ENCODE measurements at places on chromosomes 2 and 18.
A peak's percentile ranks its signal among the peaks of the same experiment; 100 is the strongest.

GRCh38 chr18:51621113-51621863 lies 423.8 kb upstream of the MEX3C start:
- peak; percentile 65 for DNase-seq

DNA sequence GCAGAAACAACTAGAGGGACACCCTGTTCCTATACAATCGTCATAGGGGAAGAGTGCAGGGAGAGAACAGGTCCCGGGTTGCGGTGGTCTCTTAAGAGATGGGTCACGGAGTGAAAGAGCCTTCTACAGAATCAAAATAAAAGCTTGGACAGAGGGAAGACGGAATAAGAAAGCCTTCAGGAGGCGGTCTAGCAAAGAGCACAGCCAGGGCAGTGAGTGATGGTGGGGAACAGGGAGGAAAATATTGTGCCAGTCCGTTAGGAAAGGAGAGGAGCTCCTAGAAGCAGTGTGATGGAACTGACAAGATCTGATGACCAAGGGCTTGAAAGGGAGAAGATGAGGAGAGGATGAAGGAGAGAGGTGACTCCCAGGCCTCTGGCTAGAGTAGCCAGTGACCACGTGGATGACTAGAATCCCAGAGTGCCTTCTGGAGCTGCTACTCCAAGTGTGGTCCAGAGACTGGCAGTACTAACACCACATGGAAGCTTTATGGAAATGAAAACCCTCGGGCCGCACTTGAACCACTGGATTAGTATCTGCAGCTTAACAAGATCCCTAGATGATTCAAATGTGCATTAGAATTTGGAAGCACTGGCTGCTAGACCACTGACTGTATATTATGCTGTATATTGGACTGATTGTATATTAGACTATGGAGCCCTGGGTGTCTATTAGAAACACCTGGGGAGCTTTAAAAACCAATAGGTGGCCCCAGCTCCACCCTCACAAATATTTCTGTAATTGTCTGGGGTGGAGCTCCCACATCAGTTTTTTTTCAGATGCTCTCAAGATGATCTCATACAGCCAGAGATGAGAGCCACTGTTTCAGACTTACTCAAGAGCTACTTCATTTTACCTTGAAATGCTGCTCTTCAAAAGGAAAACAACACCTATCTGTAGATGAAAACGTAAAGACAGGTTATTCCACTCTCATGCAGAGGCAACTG lies 1.1 kb upstream of the EVA1A start:
- DNase-seq = no peak

DNA sequence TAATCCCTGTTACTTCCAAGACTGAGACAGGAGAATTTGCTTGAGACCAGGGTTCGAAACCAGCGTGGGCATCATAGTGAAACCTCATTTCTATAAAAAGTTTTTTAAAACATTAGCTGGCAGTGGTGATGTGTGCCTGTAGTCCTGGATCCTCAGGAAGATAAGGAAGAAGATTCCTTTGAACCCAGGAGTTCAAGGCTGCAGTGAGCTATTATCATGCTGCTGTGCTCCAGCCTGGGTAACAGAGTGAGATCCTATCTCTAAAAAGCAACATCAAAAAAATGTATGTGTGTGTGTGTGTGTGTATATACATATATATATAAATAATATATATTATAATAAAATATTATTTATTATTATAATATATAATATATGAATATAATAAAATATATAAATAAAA lies 1417.6 kb upstream of the CDH2 start:
- no peak for DNase-seq

DNA sequence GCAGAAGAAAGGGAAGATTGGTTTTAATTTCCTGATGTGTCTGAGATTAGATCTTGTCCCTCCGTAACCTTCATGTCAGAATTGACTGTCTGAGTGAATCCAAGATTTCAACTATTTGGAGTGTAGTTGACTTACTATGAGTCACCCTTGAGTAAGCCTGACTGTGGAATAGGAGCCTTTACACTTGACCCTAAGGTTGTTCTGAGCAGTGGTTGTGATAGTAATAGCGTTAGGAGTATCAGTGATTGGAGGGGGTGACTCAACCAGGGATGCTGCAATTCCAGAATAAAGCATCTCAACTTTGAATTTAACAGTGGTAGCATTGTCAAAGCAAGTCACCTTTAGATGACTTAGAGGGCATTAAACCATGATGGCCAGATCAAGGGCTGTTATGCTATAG lies 979.5 kb upstream of the FAM98A start:
- DNase-seq = no peak

- no peak for DNase-seq
These were observed 3.7 kb downstream of the D2HGDH start for GRCh38 chr2:241738040-241738686.

GRCh38 chr18:73199151-73199550 lies 331.4 kb upstream of the NETO1 start:
- DNase-seq = no peak

GRCh38 chr2:173400760-173401159 lies 46.1 kb downstream of the CDCA7 start:
- no peak for DNase-seq

- DNase-seq = no peak
These were observed 106.9 kb downstream of the PRKRA start for GRCh38 chr2:178344121-178344520.

GRCh38 chr2:234753701-234754100 lies 198.1 kb upstream of the SH3BP4 start:
- no peak for DNase-seq

GRCh38 chr2:105176429-105176828 lies 65.1 kb upstream of the GPR45 start:
- DNase-seq = no peak

- no peak for DNase-seq
These were observed 526.9 kb downstream of the TMEM182 start for GRCh38 chr2:103288696-103289095.

DNA sequence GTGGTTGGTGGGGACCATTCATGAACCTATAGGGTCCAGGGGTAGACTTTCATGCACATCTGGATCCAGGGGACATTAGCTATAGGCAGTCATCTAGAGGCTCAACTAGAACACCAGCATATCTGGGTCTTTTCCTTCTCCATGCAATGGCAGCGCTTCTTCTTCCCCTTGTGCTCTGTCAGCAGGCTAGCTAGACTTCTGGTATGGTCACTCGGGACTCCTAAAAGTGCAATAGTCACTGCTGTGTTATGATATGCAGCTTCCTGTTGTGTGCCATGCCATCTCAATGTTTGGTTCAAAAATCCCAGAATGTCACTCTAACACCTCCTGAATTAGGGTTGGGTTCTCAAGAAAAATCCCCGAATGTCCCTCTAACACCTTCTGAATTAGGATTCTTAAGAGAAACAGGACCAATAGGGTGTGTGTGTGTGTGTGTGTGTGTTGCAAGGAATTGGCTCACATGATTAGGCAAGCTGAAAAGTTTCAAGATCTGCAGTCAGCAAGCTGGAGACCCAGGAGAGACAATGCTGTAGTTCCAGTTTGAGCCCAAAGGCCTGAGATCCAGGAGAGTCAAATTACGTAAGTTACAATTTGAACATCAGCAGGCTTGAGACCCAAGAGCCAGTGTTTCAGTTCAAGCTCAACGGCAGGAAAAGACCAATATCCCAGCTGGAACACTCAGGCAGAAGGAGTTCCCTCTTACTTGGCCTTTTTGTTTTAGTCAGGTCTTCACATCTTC lies 97.1 kb upstream of the LTBP1 start:
- no peak for DNase-seq

DNA sequence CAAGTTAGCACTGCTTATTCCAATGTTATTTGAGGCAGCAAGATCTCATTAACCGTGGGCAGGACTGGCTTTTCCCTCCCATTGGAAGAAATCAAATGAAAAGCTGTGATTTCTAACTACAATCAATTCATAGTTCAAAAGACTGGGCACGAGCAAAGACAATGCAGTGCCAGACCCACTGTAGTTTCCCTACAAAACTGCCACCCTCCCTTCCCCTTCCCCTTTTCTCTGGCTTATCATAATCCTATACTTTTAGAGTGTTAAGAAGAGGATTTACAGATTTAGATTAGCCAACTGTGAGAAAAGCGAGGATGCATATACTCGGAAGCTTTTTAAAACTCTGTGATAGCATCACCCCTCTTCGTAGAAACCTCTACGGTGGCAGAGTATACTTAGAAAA lies 260.4 kb downstream of the STK39 start:
- no peak for DNase-seq

GRCh38 chr2:240472078-240472790 lies 36.8 kb downstream of the GPC1 start:
- no peak for DNase-seq
